Kidney capillary endothelial cell (primary cell): ENCODE measurements at places on chromosomes 13 and 19.
A peak's percentile ranks its signal among the peaks of the same experiment; 100 is the strongest.

GRCh38 chr13:94192431-94192975, 287.0 kb downstream of the DCT start:
- DNase-seq = peak; percentile 6

DNA sequence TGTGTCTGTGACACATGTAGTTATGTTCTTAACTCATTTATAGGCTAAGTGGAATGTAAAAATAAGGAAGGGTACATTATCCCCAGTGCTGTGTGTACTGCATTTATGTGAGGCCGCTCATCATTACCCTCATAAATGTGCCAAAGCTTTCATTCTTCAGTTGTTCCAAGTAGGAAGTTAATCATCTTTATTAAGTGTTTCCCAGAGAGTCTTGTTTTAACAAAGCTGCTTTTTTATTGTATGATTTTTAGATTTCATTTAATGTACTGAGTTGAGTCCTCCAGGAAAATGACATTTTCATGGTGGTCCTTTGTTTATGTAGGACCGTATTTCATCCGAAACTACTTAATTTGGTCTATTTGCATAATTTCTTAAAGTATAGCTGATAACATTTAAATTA, 379.8 kb downstream of the DLEU7 start:
- no peak for DNase-seq

DNA sequence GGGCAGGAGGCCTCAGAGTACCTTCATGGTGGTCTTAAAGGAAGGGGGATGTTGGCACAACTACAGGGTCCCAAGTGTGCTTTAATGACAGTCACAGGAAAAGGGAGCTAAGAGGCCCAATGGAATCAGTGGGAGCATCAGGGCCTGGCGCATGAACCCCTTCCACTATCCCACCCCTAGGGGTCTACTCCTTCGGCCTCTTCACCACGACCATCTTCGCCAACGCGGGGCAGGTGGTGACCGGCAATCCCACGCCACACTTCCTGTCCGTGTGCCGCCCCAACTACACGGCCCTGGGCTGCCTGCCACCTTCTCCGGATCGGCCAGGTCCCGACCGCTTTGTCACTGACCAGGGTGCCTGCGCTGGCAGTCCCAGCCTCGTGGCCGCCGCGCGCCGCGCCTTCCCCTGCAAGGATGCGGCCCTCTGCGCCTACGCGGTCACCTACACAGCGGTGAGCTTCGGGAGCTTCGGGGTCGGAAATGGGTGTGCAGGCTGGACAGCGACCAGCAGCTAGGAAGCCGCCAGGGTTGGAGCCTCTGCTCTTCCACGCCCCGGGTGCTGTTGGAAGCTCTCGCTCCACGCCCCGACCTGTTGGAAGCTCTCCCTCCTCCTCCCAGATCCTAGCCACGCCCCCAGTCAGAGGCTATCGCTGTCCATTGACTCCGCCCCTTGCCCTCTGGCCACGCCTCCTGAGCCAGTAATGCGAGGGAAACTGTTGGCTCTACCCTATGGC, 6.0 kb downstream of the PLPPR2 start:
- no peak for DNase-seq

- no peak for DNase-seq
Observed at GRCh38 chr13:23729531-23729930, 159.3 kb downstream of the TNFRSF19 start.

- DNase-seq = no peak
Observed at GRCh38 chr19:30670011-30670329, 297.8 kb downstream of the ZNF536 start.

DNA sequence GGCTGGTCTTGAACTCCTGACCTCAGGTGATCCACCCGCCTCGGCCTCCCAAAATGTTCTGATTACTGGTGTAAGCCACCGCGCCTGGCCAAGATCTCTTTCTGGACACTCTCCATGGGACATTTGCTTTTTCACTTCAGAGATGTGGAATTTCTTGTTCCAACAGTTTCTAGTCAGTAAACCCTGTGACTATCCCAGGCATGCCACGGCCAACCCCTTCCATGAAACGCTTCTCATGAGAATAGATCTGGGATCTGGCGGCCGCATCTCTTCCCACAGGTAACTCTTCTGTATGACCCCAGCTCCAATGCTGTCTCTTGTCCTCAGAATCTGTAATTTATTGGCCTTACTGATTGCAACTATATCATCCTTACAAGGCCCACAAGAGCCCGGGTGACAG, 16.2 kb downstream of the PLPP2 start:
- no peak for DNase-seq

GRCh38 chr19:13959962-13960862, 7.9 kb downstream of the DCAF15 start:
- DNase-seq = no peak

- no peak for DNase-seq
Observed at GRCh38 chr13:92451060-92451459, 775.5 kb upstream of the GPC6 start.

- DNase-seq = peak; percentile 95
Observed at GRCh38 chr19:40221858-40222619, 3.9 kb upstream of the TTC9B start.

DNA sequence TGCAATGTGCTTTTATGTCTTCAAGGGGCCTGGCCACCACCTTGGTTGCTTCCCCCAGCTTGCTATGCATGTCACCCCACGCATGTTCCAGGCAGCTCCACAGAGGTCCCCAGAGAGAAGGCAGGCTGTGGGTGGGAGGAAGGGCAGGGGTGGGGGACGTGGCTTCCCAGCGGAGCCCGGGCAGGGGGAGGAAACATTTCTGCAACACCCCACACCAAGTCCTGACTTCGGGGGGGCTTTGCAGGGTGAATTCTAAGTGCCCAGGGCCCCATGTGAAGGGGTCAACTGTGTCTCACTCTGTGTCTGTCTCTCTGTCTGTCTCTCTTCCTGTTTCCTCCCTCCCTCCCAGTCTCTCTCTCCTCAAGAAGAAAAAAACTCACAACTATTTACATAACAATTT, 39.6 kb downstream of the LTBP4 start:
- DNase-seq = no peak

DNA sequence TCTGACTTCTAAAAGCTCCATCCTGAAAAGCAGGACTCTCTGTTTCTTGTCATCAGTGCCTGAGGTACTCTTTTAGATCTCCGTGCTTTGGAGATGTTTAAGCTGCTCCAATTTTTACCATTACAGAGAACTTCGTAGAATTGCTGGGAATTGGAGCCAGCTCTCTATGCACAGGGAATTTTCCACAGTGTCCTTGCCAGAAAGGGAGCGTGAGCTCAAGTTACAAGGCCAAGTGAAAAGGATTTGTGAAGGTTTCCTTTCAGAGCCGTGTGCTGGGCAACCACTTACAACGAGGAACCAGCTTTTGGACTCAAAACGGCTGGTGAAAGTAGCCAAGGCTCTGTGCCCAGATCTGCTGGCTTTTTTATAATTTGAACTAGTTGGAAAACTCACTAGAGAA, 82.6 kb downstream of the NUFIP1 start:
- DNase-seq = no peak

GRCh38 chr13:36357692-36358091, 11.5 kb upstream of the SPART start:
- no peak for DNase-seq

DNA sequence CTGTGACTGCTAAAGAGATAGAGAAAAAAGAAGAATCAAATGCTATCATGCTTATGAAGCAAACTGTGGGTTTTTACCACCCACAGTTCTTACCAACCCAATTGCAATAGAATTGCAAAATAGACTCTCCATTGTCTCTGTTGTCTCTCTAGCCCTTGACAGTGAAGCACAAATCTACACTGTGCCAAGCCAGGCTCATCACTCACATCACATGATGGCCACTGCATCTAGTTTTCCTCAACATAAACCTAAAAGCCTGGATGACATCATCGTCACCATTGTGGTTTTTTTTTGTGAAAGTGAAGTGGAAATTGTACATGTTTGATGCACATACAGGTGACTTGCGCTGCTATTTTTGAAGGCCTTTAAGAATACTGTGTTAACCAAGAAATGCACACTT, 56.1 kb downstream of the KL start:
- no peak for DNase-seq

DNA sequence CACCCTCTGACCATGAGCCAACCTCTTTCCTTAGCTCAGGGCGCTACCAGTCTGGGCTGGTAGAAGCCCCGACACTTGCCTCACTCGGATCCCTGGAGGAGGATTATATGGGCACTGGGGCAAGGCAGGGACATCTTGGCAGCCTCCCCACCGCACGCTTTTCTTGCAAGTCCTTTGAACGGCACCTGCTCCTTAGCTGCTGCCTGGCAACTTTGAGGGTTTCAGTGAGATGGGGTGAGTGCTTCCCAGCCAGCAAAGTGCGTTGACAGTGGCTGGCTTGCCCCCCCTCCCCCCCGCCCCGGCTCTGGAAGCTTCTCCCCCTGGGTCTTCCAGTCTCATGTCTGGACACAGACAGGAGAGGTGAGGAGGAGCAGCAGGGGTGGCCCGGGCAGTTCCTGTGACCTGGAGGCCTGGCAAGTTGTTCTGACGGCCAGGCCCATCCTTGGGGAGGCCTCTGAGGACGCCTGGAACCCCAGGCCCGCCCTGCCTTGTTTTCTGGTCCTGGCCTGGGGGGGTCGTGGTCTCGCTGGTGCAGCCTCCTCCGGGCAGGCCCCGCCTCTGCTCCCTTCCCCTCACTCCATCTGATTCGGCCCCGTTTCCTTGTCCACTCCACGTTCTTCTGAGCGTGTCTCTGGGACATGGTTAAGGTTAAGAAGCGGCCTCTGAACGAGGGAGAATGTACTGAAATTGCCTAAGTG, 75.2 kb downstream of the ATP11A start:
- no peak for DNase-seq

DNA sequence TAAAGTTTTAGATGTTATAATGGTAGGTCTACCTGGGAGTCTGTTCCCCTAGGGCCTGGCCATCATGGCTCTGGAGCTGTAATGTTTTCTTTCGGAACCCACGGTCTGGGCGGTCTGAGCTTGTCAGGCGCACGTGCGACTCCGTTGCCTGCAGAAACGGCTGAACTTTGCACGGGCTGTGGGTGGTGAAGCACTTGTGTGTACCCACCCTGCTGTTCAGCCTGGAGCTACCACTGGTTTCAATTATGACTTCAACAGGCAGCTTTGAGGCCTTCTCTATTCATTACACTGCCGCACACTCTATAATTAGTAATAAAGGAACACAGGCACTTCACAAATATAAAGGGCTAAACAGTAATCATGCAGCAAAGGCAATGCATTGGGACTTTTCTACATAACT, 6.0 kb downstream of the PCDH8 start:
- no peak for DNase-seq

- no peak for DNase-seq
Observed at GRCh38 chr13:63838366-63839110, 2422.9 kb upstream of the PCDH20 start.

DNA sequence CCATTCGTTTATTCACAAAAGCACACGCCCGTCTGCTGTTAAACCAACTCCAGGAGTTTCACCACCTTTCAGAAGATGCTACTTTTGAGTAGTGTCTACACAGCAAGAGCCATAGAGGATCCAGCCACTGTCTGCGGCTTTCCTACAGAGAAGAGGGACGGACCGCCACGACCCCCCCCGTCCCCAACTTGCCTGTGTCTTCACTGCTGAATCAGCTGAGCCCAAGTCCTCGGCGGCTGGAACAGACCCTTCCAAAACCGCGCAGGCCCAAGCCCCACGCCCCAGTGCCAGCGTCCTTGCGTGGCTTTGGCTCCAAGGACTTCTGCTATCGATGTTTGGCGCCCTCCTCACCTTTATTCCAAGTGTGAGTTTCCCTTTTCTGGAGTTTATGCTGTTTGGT, 65.1 kb downstream of the SPACA7 start:
- no peak for DNase-seq

GRCh38 chr19:5621945-5622464, 571 bp downstream of the SAFB2 start:
- no peak for DNase-seq

- DNase-seq = peak; percentile 33
Observed at GRCh38 chr13:95254339-95254738, 46.9 kb downstream of the ABCC4 start.

DNA sequence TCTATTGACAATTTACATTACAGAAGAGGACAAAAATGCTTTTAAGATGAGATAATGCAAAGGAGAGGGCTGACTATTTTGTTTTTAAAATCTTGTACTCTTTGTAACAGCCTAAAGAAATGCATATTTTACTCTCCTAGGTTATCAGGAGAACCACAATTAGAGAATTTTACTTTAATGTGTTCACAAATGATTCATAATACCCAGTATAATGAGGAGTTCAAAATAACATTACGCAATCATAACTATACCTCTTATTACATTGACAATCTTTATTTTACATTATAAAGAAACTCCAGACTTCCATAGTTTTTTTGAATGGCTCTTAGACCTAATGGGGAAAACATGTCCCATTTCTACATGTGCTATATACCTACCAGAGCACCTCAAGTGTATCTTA, 1089.7 kb downstream of the PCDH17 start:
- DNase-seq = no peak

GRCh38 chr13:22018076-22018835, 347.4 kb downstream of the FGF9 start:
- no peak for DNase-seq

DNA sequence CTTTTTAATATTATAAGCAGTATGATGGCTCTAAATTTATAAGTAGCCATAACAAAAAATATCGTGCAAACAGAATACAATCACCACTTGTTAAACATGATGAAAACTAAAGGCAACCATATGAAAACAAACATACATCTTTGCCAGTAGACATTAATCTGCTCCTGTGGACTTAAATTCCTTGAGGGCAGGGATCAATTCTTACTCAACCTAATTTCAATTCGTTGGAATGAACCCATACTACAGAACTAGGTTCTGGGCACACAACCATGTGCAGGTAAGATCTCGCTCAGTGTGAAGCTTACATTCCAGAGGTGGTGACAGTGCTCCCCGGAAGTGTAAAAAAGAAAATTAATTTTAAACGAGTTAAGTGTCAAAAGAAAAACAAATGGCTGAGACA, 13.4 kb downstream of the TBC1D4 start:
- DNase-seq = no peak

- no peak for DNase-seq
Observed at GRCh38 chr19:41734585-41734984, 20.7 kb upstream of the CEACAM6 start.

GRCh38 chr13:58906329-58907007, 1257.3 kb downstream of the DIAPH3 start:
- DNase-seq = no peak

DNA sequence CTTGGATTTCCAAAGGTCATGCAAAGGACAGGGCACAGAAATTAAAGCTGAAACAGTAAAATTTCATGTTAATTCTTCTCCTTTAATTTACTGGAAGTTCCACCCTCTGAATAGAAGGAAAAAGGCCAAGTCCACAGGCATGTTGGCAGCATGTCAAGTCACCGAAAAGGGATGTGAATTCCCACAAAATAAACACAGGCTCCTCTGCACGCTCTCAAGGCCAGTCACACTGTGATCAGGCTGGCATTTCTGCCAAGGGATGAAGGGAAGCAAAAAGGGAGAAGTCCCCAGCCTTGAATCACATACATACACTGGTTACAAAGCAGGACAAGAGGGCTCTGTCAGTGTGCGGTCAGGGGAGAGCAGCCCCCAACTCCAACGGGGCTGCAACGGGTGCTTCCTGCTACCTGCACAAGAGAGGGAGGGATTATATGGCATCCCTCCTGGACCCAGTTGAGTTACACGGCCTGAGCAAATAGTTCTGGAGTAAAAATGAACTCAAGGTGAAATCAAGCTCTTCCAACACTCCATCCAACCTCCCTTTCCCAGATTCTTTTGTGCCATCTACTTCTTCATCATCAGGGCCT, 6.9 kb downstream of the DCLK1 start:
- DNase-seq = no peak

- no peak for DNase-seq
Observed at GRCh38 chr19:55672418-55672817, 2.6 kb upstream of the EPN1 start.
